Left ventricle myocardium inferior (tissue), 1 donor: ENCODE measurements at places on chromosomes 13 and 19. TPM values are rescaled to one million over a fixed set of nuclear protein-coding genes. Genes with fewer than 3 reads are reported as not detected.

CAPS gene
- total RNA-seq = 6.1 TPM

IGSF23 gene
- total RNA-seq = not detected

WDR88 gene
- total RNA-seq = not detected

THAP8 gene
- 4.2 TPM for total RNA-seq

FCER2 gene
- total RNA-seq = 0.30 TPM

HDGFL2 gene
- total RNA-seq = 22.8 TPM

C1QTNF9 gene
- total RNA-seq = 3.0 TPM

ERF gene
- total RNA-seq = 33.5 TPM

REEP6 gene
- 1.9 TPM for total RNA-seq

MCF2L gene
- 41.2 TPM for total RNA-seq

ZAR1L gene
- not detected for total RNA-seq

KL gene
- 1.2 TPM for total RNA-seq

CALR3 gene
- total RNA-seq = not detected

NPHS1 gene
- total RNA-seq = not detected

- peaks cover 25% of the 10 kb centered on the region for H3K4me1 ChIP-seq
- no peaks in the 10 kb centered on the region for H3K36me3 ChIP-seq
- H3K27ac ChIP-seq = peak overlapping the region; percentile 77
- DNase-seq = no peak
Measured at GRCh38 chr13:23995283-23996073, 98.2 kb upstream of the C1QTNF9B start.

DNA sequence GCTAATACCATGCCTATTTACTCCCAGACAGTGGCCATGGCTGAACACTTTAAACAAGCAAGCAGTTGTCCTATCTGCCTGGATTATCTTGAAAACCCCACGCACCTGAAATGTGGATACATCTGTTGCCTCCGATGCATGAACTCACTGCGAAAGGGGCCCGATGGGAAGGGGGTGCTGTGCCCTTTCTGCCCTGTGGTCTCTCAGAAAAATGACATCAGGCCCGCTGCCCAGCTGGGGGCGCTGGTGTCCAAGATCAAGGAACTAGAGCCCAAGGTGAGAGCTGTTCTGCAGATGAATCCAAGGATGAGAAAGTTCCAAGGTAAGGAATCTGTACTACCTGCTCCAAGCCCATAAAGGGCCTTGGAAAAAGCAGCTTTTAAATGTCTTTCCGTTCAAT is 8.6 kb downstream of the RFPL4AL1 start:
- H3K4me3 ChIP-seq = no peak overlapping the region
- no peak overlapping the region for H3K27ac ChIP-seq
- no peaks in the 10 kb centered on the region for H3K4me1 ChIP-seq
- H3K27me3 ChIP-seq = peaks cover 67% of the 10 kb centered on the region

GRCh38 chr13:28579322-28579721 is 79.6 kb upstream of the POMP start:
- no peak overlapping the region for H3K27ac ChIP-seq
- H3K36me3 ChIP-seq = no peaks in the 10 kb centered on the region
- H3K27me3 ChIP-seq = peaks cover 17% of the 10 kb centered on the region
- no peak overlapping the region for H3K4me3 ChIP-seq
- no peaks in the 10 kb centered on the region for H3K4me1 ChIP-seq

DNA sequence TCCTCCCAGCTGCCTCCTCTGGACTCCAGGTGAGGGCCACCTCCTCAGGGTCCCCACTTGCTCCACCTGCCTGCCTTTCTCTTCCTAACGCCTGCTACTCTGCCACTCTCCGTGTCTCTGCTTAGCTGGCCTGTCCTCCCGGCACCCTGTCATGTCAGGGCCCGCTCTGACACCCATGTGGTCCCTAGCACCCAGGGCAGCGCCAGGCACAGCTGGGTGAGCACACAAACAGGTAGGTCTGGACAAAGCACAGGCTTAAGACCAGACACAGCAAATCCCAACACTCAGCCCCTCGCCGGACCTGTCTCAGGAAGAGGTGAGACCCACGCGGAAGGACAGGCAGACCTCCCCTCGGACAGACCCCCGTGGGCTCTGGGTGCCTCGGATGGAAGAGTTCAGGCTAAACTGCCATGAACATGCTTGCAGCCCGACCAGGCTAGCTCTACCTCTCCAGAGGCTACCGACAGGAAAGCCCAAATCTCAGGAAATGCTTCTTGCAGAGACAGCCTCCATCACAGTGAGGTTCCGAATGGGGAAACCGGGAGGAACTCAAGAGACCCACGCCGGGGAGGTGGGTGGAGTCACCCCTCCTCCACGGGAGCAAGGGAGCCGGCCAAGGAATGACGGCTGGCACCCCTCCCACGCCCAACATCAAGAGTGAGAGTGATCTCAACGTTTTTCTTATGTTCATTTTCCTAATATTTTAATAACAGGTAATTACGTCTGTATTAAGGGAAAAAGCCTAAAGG is 12.5 kb downstream of the ZNF787 start:
- H3K36me3 ChIP-seq = no peaks in the 10 kb centered on the region
- H3K27me3 ChIP-seq = no peaks in the 10 kb centered on the region
- H3K4me3 ChIP-seq = peak overlapping the region; percentile 43
- peak; percentile 60 for DNase-seq
- H3K4me1 ChIP-seq = peaks cover 92% of the 10 kb centered on the region
- peak overlapping the region; percentile 43 for H3K27ac ChIP-seq

GRCh38 chr13:21348488-21349120 is 110.5 kb downstream of the ZDHHC20 start:
- no peak overlapping the region for H3K4me3 ChIP-seq
- no peaks in the 10 kb centered on the region for H3K4me1 ChIP-seq
- no peaks in the 10 kb centered on the region for H3K36me3 ChIP-seq
- H3K27ac ChIP-seq = no peak overlapping the region
- DNase-seq = no peak

DNA sequence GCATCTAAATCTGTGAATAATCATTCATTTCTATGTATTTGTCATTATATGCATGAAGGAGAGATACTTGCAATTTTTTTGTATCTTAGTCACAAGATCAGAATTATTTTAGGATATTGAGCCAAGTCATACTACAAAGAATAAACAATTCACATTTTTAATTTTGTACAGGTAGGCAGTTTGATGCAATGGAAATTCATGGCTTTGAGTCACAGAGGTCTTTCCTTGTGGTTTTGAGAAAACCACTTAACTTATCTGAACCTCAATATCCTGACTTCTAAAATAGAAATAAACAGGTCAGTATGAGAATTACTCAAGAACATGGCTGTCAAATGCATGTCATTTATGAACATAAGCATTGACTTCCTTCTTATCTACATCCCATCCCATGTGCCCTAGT is 221.4 kb upstream of the SLC10A2 start:
- H3K4me1 ChIP-seq = no peaks in the 10 kb centered on the region
- no peak overlapping the region for H3K27ac ChIP-seq
- no peaks in the 10 kb centered on the region for H3K27me3 ChIP-seq
- no peak overlapping the region for H3K4me3 ChIP-seq
- no peaks in the 10 kb centered on the region for H3K36me3 ChIP-seq

DNA sequence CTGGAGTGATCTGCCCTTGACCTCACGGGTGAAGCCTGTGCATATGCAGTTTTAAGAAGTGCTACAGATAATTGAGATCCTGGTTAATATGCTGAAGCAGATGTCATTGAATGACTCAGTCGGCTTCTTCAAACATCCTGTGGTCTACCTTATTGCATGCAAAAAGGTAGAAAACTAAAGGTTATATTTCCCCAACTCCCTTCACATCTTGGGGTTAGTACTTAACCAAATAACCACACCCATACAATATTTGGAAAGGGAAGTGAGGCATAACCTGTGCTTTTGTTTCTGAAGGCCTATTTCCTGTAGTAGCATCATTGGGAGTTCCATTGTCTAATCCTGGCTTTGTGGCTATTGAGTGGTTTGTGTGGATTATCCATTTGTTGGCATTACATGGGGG is 58.3 kb downstream of the RAP2A start:
- no peak overlapping the region for H3K27ac ChIP-seq
- H3K4me1 ChIP-seq = no peaks in the 10 kb centered on the region
- DNase-seq = no peak
- H3K4me3 ChIP-seq = no peak overlapping the region

GRCh38 chr19:57241176-57241575 is 744 bp downstream of the ZNF805 start:
- H3K27ac ChIP-seq = peak overlapping the region; percentile 95
- H3K4me1 ChIP-seq = peaks cover 37% of the 10 kb centered on the region
- H3K27me3 ChIP-seq = no peaks in the 10 kb centered on the region
- H3K4me3 ChIP-seq = peak overlapping the region; percentile 99

DNA sequence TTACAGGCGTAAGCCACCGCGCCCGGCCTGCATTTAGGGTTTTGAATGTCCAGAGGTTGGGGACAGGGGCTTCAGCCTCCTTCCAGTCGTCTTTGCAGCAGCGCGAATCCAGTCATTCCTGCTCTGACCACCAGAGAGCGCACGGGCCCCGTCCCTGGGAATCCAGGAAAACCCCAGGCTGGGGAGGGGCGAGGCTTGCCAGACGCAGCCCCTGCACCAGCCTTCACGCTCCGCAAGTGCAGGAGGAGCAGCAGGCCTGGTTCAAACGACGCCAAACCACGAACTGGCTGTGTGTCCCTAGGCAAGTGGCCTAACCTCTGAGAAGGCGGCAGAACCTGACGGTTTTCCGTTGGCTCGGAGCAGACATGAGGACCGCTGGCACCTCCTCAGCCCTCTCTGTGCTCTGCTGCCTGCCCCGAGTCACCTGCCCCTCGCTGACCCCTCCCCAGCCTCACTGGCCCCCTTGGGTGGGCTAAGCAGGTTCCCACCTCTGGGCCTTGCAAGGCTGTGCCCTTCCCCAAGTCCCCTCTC is 2.0 kb upstream of the RNF126 start:
- peak overlapping the region; percentile 37 for H3K27ac ChIP-seq
- peaks cover 50% of the 10 kb centered on the region for H3K4me1 ChIP-seq
- peak; percentile 82 for DNase-seq

DNA sequence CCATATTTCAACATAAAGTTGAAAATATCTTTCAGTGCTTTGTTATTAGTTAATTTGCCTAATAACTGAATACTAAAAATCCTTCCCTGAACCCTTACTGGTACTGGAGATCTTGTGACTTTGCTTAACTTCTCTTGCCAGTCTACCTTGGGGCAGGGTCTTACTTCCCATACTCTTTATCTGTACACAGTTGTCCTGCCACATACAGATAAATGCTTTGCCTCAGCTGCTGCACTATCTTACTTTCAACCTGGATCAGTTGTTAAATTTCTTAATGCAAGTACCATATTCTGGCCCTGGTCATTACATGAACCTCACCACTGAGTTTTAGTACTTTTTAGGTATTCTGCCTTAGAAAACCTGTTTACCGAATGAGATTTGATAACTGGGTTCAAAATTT is 107.6 kb downstream of the PIBF1 start:
- H3K36me3 ChIP-seq = no peaks in the 10 kb centered on the region
- no peak overlapping the region for H3K27ac ChIP-seq
- peaks cover 6% of the 10 kb centered on the region for H3K4me1 ChIP-seq
- no peaks in the 10 kb centered on the region for H3K27me3 ChIP-seq
- DNase-seq = no peak

DNA sequence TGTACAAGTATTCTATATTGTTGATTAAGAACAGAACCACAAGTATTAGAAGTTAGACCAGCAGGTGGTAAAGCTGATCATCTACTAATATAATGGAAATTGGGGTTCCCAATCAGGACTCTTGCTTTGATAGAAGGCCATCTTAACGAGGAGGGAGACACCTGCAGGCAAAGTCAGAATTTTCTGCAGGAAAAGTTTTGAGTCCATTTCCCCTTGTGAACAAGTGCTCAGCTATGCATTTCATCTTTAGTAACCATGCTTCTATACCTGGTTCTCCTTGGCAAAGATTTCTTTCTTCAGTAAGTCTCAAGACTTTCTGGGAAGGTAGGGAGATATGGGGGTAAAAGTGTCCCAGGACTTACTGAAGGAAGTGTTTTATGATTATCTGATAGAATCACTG is 36.1 kb upstream of the USPL1 start:
- DNase-seq = no peak
- H3K27ac ChIP-seq = no peak overlapping the region
- no peaks in the 10 kb centered on the region for H3K27me3 ChIP-seq
- no peaks in the 10 kb centered on the region for H3K36me3 ChIP-seq

- H3K27ac ChIP-seq = no peak overlapping the region
- H3K27me3 ChIP-seq = no peaks in the 10 kb centered on the region
- H3K4me3 ChIP-seq = no peak overlapping the region
- H3K36me3 ChIP-seq = no peaks in the 10 kb centered on the region
- no peak for DNase-seq
Measured at GRCh38 chr13:43331672-43332071, 308.3 kb downstream of the DNAJC15 start.

- no peaks in the 10 kb centered on the region for H3K27me3 ChIP-seq
- DNase-seq = no peak
- H3K4me3 ChIP-seq = no peak overlapping the region
- H3K27ac ChIP-seq = no peak overlapping the region
- no peaks in the 10 kb centered on the region for H3K4me1 ChIP-seq
Measured at GRCh38 chr13:20624213-20624612, 57.3 kb downstream of the IFT88 start.

GRCh38 chr13:98668155-98668554 is 84.3 kb downstream of the SLC15A1 start:
- no peak for DNase-seq
- H3K27me3 ChIP-seq = no peaks in the 10 kb centered on the region
- no peak overlapping the region for H3K27ac ChIP-seq
- H3K36me3 ChIP-seq = no peaks in the 10 kb centered on the region
- H3K4me3 ChIP-seq = no peak overlapping the region
- peaks cover 7% of the 10 kb centered on the region for H3K4me1 ChIP-seq

- H3K4me1 ChIP-seq = peaks cover 8% of the 10 kb centered on the region
- H3K36me3 ChIP-seq = no peaks in the 10 kb centered on the region
- H3K27ac ChIP-seq = peak within 1 kb of the TSS; percentile 31
- H3K4me3 ChIP-seq = peak within 1 kb of the TSS; percentile 32
- peak; percentile 52 for DNase-seq
Measured at GRCh38 chr19:41575998-41576397, at the start of gene CEACAM21. CEACAM21 (plus strand) TSS chr19:41576166; CDS start chr19:41576275, 109 bp downstream.

DNA sequence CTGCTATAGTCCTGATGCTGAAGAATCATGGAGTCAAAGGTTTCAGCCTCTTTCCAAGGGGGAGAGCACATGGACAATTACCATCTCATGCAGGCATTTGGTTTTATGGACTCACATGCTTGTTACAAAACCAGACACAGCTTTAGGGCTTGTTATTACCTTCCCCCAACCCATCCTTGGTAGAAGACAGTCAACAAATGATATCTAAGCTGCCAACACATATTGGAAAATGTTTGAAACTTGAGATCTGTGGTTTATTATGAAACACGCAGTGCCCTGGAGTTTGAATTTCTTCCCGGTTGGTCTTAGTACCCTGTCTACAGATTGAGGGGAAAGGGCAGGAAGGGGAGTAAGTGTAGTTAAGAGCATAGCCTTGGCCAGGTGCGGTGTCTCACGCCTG is 12.5 kb upstream of the CYP2A6 start:
- no peak overlapping the region for H3K4me3 ChIP-seq
- no peaks in the 10 kb centered on the region for H3K27me3 ChIP-seq
- no peak overlapping the region for H3K27ac ChIP-seq
- no peaks in the 10 kb centered on the region for H3K36me3 ChIP-seq
- DNase-seq = no peak
- H3K4me1 ChIP-seq = no peaks in the 10 kb centered on the region

DNA sequence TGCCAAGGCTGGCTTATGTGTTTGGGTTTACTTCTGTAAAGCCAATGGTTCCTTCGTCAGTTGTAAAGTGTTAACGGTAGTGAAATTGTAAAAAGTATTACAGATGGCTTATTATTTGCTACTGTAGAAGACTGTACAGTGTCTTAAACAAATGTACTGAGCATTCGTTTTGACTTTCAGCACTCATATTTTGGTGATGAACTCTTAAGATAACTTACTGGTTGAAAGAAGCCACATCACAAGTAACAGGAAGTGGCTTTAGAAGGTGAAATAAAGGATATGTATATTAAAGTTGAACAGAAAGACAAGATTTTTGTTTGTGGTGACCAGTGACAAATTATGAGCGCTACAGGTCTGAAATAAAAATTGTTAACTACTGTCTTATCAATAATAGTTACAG is 64.2 kb downstream of the URI1 start:
- H3K36me3 ChIP-seq = peaks cover 25% of the 10 kb centered on the region
- no peaks in the 10 kb centered on the region for H3K27me3 ChIP-seq
- no peaks in the 10 kb centered on the region for H3K4me1 ChIP-seq
- H3K27ac ChIP-seq = no peak overlapping the region
- no peak overlapping the region for H3K4me3 ChIP-seq
